Osteoblast (primary cell): ENCODE measurements at places on chromosomes 16 and 17. TPM values are rescaled to one million over a fixed set of nuclear protein-coding genes. Genes with fewer than 3 reads are reported as not detected.

KRT39 gene
- 0.36 TPM in 1 of 2 replicates, not detected in the other for total RNA-seq

HOXB1 gene
- not detected in 2 replicates for total RNA-seq

DNA sequence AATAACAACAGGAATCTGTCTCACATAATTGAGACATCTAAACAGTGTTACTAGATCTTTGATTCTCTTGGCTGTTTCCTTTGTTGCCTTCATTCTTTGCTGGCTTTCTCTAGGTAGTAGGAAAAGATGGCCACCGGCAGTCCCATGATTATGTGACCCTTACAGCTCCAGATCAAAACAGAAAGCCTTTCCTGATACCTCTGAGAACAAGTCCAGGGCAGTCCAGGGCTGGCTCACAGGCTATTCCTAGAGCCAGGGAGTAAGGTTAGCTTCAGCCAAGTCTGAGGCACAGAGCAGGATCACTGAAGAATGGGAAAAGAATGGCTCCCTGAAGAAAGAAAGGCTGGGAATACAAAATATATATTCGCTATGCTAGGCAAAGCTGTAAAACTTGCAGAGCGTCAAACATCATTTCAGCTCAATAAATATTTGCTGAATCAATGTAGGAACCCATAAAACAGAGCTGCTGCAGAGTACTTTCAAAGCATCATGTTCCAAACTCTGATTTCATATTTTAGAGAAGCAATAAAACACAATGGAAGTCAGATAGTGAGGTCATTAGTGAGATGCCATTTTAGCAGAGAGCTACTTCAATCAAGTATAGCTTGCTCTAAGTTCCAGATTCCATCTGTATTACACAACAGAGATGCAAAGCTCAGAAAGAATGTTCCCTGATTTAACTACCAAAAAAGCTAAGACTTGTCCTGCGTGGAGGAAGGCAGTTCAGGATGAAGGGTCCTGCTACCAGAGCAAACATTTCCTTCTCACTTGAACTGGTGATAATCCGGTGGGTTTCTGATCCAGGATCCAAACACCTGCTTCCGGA is 23.4 kb downstream of the ADAT1 start:
- no peak overlapping the region for H3K27ac ChIP-seq
- H3K27me3 ChIP-seq = no peaks in the 10 kb centered on the region
- no peak overlapping the region for H3K4me3 ChIP-seq
- DNase-seq = no peak
- no peaks in the 10 kb centered on the region for H3K4me1 ChIP-seq

KRTAP4-4 gene
- total RNA-seq = not detected in 2 replicates

GRCh38 chr17:30555942-30556341 is 78.7 kb downstream of the GOSR1 start:
- H3K4me3 ChIP-seq = no peak overlapping the region
- DNase-seq = no peak
- no peaks in the 10 kb centered on the region for H3K36me3 ChIP-seq
- no peaks in the 10 kb centered on the region for H3K27me3 ChIP-seq
- H3K4me1 ChIP-seq = peaks cover 2% of the 10 kb centered on the region
- no peak overlapping the region for H3K27ac ChIP-seq

- H3K4me3 ChIP-seq = no peak overlapping the region
- peak overlapping the region; percentile 100 for H3K27ac ChIP-seq
- H3K36me3 ChIP-seq = peaks cover 6% of the 10 kb centered on the region
- peaks cover 50% of the 10 kb centered on the region for H3K4me1 ChIP-seq
- no peaks in the 10 kb centered on the region for H3K27me3 ChIP-seq
- DNase-seq = peak; percentile 70
Observed at GRCh38 chr17:80858301-80859001, 133.2 kb upstream of the CHMP6 start.

DNA sequence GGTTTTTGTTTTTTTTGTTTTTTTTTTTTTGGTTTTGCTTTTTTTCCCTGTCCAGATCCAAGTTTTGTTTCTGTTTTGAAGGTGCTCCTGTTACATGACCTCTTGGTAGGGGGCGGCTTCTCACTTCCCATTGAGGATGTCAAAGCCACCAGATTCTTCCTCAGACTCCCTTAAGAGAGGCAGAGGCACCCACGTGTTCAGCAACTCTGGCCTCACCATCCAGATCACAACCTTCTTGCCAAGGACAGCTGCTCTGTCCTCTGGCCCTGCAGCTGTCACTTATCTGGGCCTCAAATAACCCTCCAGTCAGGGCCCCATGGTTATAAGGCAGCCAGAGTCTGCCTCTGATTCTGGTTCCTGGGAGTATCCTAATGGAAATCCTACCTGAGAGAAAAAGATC is 208.5 kb downstream of the STX8 start:
- H3K36me3 ChIP-seq = no peaks in the 10 kb centered on the region
- H3K4me3 ChIP-seq = no peak overlapping the region
- H3K27ac ChIP-seq = no peak overlapping the region
- no peak for DNase-seq

DNA sequence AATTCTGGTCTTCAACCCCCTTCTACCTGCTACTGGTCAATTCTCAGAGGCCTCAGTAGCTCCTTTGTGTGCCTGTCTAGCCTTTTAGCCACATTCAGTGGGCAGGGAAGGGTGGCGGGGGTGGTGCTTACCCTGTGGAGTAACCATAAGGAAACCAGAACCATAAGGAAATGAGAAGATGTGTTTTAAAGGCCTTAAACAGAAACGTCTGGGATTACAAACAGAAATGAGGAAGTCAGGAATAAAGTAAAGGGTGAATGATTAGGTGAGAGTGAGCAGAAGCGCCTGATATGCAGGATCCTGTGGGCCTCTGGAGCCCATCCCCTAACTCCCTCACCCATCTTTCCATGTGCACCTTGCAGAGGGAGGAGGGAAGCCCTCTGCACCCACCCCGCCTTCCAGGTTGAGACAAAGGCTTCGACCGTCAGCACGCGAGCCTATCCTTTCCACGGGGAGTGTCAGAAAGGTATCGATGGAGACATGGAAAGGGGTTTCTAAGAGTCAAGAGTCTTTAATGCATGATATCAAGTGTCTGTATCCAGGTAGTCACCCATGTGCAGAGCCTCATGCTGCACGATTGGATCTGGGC is 20.4 kb downstream of the KIAA0513 start:
- no peak overlapping the region for H3K4me3 ChIP-seq
- no peak for DNase-seq
- no peaks in the 10 kb centered on the region for H3K27me3 ChIP-seq
- H3K4me1 ChIP-seq = peaks cover 11% of the 10 kb centered on the region

ZNF423 gene
- 11.6 and 18.3 TPM in 2 replicates for total RNA-seq

- H3K27me3 ChIP-seq = no peaks in the 10 kb centered on the region
- no peaks in the 10 kb centered on the region for H3K36me3 ChIP-seq
- no peak for DNase-seq
- H3K4me1 ChIP-seq = no peaks in the 10 kb centered on the region
Observed at GRCh38 chr16:79980650-79981521, 380.3 kb upstream of the MAF start.

- H3K4me3 ChIP-seq = no peak overlapping the region
- no peaks in the 10 kb centered on the region for H3K27me3 ChIP-seq
- no peaks in the 10 kb centered on the region for H3K4me1 ChIP-seq
- DNase-seq = no peak
- H3K27ac ChIP-seq = no peak overlapping the region
- H3K36me3 ChIP-seq = no peaks in the 10 kb centered on the region
Observed at GRCh38 chr16:78390092-78390491, 290.6 kb downstream of the WWOX start.

DNA sequence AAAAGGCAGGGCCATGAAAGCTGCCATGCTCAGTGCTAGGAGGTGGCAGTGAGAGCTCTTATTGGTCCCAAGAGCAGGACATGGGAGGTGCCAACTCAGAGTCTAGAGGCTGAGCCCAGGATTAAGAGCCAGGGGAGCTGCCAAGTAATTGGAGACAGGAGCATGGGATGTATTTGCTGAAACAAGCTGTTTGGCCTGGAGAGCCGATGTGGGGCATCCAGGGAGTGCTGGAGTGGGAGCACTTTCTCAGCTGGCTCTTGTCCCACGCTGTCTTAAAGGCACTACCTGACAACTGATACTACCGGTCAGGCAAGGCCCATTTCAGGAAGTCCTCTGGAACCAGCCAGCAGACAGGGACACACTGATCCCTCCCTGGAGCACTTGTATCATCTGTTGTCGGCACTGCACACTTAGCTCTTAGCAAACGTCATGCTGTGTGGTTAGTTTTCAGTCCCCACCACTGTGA is 19.3 kb downstream of the ANKFN1 start:
- H3K4me3 ChIP-seq = no peak overlapping the region
- no peaks in the 10 kb centered on the region for H3K27me3 ChIP-seq
- DNase-seq = no peak
- peaks cover 50% of the 10 kb centered on the region for H3K4me1 ChIP-seq
- H3K36me3 ChIP-seq = no peaks in the 10 kb centered on the region
- H3K27ac ChIP-seq = no peak overlapping the region

LPO gene
- total RNA-seq = under 0.01 TPM in 1 of 2 replicates, not detected in the other

DNA sequence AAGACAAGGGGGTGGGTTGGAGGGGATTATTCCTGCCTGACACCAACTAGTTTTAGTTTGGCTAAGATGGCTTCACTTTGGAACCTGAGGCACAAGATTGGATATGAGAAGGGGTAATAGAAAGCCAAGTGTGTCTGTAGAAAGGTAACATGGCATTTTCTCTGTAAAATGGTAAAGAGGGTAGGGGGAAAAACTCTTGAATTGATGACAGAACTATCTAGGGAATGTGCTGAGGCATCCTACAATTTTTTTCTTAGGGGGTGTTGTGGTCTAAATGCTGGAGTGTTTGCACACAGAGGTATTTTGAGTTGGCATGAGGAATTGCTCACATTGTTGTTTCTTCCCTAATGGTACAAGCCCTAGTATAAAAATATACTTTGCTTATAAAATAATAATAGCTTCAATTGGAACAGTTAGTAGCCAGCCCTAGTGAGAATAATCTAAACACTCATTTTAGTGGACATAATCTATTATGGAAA is 25.8 kb downstream of the YPEL2 start:
- no peaks in the 10 kb centered on the region for H3K36me3 ChIP-seq
- no peak for DNase-seq
- no peaks in the 10 kb centered on the region for H3K27me3 ChIP-seq
- peaks cover 55% of the 10 kb centered on the region for H3K4me1 ChIP-seq
- H3K4me3 ChIP-seq = no peak overlapping the region

STX8 gene
- 72.7 and 95.8 TPM in 2 replicates for total RNA-seq

C16orf95 gene
- total RNA-seq = 4.0 and 4.4 TPM in 2 replicates

DNA sequence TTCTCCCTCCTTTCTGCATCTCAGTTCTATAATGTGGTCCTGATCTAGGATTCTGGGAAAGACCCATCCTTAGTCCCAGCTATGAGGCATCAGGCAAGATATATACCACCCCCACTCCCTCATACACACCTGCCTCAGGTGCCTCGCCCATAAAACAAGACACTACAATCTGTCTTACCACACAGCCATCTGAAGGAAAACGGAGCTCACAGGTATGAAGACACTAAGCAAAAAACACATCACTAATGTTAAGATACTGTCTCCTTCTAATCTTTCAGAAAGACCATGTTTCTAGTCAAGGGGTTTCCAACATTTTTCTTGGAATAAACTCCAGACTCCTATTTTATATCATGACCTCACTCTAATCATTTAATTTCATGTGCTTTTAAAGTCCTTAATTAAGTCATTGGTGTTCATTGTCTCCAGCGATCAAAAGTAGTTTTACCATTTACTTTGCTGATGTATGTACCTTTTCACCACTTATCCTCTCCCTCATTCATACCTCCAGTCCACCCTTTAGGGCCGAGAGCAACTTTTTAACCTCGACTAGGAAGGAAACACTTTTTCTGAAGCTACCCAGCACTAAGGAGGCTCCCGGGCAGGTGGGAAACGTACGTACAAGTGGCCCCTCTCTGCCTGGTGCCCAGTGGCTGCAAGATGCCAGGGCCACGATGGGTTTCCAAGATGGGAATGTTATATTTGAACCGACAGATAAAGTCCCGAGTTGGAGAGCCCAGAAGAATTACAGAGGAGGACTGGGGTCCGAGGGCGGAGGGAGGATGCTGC is 979 bp downstream of the MAP3K14 start:
- no peaks in the 10 kb centered on the region for H3K27me3 ChIP-seq
- H3K27ac ChIP-seq = peak overlapping the region; percentile 68
- H3K36me3 ChIP-seq = peaks cover 14% of the 10 kb centered on the region
- DNase-seq = peak; percentile 70
- peak overlapping the region; percentile 93 for H3K4me3 ChIP-seq
- H3K4me1 ChIP-seq = peaks cover 88% of the 10 kb centered on the region

KRT33B gene
- total RNA-seq = 0.29 and 1.1 TPM in 2 replicates

AXIN2 gene
- 2.9 and 5.1 TPM in 2 replicates for total RNA-seq
